CD4-positive, alpha-beta T cell treated with Interleukin-6 for 4 hours (primary cell): ENCODE measurements at places on chromosomes 13 and 19.
A peak's percentile ranks its signal among the peaks of the same experiment; 100 is the strongest.

DNA sequence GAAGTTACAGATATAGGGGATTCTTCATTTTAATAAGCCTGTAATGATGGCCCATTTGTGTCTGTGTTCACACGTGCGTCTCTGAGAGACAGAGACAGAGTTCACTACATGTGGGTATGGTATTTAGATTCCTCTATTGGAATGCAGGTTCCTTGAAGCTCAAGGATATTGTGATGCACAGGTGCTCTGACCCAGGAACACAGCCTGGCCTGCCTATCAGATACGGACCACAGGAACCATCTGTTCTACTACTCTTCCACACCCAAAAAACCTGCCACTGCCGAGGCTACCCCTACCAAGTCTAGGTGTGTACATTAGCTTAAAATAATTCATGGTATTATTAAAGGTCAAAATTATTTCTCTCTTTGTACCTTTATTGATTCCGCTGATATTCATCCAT, 289.2 kb downstream of the ATP8A2 start:
- DNase-seq: no peak

DNA sequence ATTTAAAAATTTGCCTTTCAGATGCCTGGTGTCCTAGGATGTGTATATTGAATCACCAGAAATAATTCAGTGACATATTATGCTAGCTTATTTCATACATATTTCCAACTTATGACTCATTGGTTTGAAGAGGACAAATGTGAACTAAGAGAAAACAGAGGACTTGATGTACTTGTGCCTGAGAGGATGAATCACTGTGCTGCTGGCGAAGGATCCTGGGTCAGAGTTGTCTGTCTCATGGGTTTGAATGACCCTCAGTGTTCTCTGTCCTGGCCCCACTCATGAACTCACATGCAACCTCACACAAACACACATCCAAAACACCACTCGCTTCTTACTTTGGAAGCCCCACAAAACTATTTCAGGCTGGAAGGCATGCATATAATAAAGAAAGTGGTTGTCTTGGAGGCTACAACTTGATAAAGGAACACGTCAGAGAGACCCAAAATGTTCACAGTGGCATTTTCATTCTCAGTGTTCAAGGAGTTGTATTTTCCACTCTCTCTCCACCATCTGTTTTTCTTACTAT, 129.0 kb upstream of the SPRY2 start:
- DNase-seq: no peak

GRCh38 chr19:6740589-6741343, 1.3 kb downstream of the TRIP10 start:
- DNase-seq: peak; percentile 25

- no peak for DNase-seq
These were observed 671.0 kb upstream of the SLITRK1 start for GRCh38 chr13:84553227-84553626.

GRCh38 chr19:50358483-50359327, 6.7 kb downstream of the NAPSA start:
- DNase-seq: peak; percentile 83

DNA sequence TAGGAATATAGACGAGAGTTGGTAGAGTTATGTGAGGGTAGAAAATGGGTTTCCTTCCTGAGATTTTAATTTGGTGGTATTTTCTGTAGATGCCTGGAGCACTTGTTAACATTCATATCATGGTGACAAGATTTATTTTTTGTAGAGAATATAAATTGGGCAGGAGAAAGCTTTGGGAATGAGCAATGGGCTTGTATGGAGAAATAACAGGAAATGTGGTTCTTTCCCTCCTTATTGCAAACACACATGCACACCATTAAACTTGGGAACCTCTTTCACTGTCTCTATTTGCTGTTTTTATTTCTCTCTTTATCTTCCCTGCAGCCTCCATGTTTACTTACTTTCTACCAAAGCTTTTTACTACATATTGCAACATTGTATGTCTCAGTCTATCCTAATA, 1653.6 kb downstream of the OLFM4 start:
- DNase-seq: no peak
